ENCODE measurements at places on chromosomes 5 and 9. TPM values are rescaled to one million over a fixed set of nuclear protein-coding genes. Genes with fewer than 3 reads are reported as not detected.

- no peak for DNase-seq
- no peak overlapping the region for H3K27ac ChIP-seq
- H3K27me3 ChIP-seq, result no peaks in the 10 kb centered on the region
- no peaks in the 10 kb centered on the region for H3K4me1 ChIP-seq
- no peaks in the 10 kb centered on the region for H3K36me3 ChIP-seq
These were observed 127.1 kb downstream of the RNF180 start for GRCh38 chr5:64292611-64293215.

DNA sequence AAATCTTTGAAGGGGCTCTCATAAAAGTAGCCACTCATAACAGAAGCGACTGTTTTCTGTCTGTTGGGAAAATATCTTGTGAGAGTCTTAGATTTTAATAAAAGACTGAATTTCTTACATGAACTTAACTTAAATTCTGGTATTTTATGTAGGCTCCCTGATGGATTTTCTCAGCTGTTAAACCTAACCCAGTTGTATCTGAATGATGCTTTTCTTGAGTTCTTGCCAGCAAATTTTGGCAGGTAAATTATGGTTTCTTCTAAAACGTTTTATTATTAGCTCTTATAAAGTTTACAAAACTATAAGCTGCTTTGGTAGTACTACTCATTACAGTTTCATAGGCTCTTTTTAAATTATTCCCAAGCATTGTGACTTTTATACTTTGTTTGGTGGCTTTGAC lies 87.0 kb downstream of the ERBIN start:
- H3K4me3 ChIP-seq, result no peak overlapping the region
- H3K27ac ChIP-seq, result peak overlapping the region; percentile 45
- no peak for DNase-seq
- H3K27me3 ChIP-seq, result no peaks in the 10 kb centered on the region
- peaks cover 19% of the 10 kb centered on the region for H3K4me1 ChIP-seq
- peaks cover 68% of the 10 kb centered on the region for H3K36me3 ChIP-seq

DNA sequence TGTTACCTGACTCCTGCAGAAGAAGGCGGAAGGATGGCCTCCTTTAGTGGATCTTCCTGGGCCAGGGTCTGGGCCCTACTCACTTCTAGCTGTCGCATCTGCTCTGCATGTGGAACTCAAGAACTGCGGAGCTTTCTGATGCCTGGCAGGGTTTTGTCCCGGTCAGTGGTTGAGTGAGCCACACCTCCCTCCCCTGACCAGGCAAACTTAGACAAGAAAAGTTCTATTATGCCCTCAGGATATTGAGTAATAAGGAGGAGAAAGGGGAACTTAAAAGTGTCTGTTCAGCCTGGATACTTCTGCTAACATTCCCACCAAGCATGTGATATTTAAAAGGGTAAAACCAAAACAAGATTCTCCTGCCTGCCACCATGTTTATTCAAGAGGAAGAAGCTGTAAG lies at the start of gene FYB1:
FYB1 (minus strand) TSS at position 127 of the 400 bp plus-strand sequence. CDS start 16,603 bp downstream, outside the sequence.
- H3K27me3 ChIP-seq, result no peaks in the 10 kb centered on the region
- no peak within 1 kb of the TSS for H3K4me3 ChIP-seq
- DNase-seq, result no peak
- no peaks in the 10 kb centered on the region for H3K36me3 ChIP-seq
- peak within 1 kb of the TSS; percentile 89 for H3K27ac ChIP-seq

The DDX31 gene
- 9.7 TPM for polyA plus RNA-seq

GRCh38 chr9:29966247-29966646 lies 2393.0 kb upstream of the C9orf72 start:
- H3K36me3 ChIP-seq, result no peaks in the 10 kb centered on the region
- H3K4me3 ChIP-seq, result no peak overlapping the region
- H3K4me1 ChIP-seq, result peaks cover 1% of the 10 kb centered on the region
- H3K27ac ChIP-seq, result no peak overlapping the region
- DNase-seq, result no peak
- H3K27me3 ChIP-seq, result no peaks in the 10 kb centered on the region

The FBP2 gene
- polyA plus RNA-seq, result not detected

- H3K36me3 ChIP-seq, result no peaks in the 10 kb centered on the region
- no peak for DNase-seq
- no peak overlapping the region for H3K27ac ChIP-seq
- no peak overlapping the region for H3K4me3 ChIP-seq
- no peaks in the 10 kb centered on the region for H3K27me3 ChIP-seq
- peaks cover 4% of the 10 kb centered on the region for H3K4me1 ChIP-seq
These were observed 46.3 kb downstream of the ACO1 start for GRCh38 chr9:32430720-32431119.

Measured in naive thymus-derived CD8-positive, alpha-beta T cell (primary cell).